ENCODE measurements at places on chromosomes 1 and 21.
A peak's percentile ranks its signal among the peaks of the same experiment; 100 is the strongest.

- DNase-seq = no peak
Measured at GRCh38 chr1:47812904-47813514, 184.2 kb downstream of the TRABD2B start.

DNA sequence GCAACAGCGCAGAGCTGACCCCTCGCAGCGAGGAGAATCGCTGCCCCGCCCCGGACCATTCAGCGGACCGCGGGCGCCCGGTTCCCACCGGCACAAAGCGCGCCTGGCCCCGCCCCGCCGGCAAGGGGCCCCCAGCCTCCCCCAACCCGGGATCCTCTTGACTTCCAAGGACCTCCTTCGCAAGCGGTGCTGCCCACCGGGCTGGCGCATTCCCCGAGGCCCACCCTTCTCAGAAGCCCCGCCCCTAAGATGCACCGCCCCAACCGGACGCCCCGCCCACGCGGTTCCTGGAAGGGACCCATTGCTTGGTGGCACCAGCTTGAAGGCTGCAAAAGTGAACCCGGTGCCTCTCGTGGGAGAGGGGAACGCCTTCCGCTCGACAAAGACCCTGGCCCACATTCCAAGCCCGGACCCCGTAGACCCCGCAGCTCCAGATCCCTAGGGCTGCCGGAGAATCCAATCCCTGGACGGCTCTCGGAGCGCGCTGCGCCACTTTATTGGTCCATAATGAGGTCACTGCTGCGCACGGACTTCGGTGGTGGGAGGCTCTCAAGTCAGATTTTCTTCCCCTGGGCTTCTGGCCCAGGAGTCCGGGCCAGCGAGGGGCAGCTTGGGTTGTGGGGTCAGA is 2.0 kb downstream of the HES3 start:
- no peak for DNase-seq

DNA sequence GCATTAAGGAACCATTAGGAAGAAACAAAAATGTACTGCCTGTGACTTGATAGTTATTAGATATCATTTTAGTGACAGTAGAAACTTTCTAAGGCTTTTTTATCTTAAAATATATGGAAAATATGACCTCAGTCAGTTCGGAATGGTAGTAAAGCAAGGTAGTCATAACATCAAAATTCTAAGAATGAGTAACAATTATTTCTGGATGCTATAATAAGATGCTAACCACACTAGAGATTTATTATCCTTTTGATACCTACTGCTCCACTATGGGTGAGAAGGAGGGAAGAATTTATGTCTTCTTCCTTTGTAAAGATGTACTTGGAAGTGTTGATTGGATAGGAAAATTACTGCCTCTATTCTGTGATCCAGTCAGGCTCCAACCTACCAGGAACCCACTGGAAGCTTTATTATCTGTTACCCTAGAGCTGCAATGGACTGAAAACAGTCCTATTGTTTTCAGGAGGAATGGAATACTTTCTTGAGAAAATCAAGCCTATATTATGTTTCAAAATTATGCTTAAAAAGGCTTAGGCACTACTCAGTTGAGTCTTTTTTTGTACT is 8.8 kb downstream of the FMN2 start:
- DNase-seq = peak; percentile 48

DNA sequence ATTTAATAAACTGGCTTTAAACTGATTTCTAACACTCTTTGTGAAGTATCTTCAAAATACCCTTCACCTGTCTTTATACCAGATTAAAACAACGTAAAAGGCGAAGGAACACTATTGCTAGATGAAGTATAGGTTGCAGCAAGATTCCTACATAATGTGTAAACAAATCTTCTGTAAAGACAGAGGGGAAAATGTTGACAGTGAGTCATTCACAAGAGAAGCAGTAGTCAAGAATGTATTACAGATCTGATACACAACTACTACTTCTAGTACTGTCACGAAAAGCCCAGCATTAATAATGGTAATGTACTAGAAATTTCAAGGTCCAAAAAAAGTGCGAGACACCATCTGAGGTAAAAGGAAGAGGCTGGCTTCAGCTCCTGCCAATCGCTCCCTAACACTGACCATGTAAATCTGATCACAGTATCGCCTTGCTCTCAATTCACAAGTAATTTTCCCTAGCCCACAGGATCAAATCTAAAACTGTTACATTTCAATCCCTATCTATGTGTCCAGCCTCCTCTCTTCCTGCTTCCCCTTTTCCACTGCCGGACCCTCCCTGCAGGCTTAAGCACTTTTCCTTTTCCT is 290.4 kb downstream of the AKT3 start:
- no peak for DNase-seq

- peak; percentile 37 for DNase-seq
Measured at GRCh38 chr1:39269791-39270342, 65.4 kb downstream of the MACF1 start.

DNA sequence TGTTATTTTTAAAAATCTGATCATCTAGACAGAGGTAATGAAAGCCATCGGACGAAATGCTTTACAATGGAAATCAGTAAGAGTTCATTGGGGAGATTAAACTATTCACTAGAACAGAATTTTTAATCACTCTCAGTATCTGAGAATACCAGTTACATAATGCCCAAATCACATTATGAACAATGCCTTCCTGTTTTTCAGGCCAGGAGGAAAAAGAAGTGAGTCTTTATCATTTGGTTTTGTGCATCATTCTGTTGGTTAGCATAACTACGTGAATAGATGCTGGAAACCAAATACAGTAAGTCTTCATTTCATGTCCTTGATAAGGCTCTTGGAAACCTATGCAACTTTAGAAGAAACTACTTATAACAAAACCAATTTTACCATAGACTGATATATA is 18.0 kb upstream of the ASB17 start:
- no peak for DNase-seq

DNA sequence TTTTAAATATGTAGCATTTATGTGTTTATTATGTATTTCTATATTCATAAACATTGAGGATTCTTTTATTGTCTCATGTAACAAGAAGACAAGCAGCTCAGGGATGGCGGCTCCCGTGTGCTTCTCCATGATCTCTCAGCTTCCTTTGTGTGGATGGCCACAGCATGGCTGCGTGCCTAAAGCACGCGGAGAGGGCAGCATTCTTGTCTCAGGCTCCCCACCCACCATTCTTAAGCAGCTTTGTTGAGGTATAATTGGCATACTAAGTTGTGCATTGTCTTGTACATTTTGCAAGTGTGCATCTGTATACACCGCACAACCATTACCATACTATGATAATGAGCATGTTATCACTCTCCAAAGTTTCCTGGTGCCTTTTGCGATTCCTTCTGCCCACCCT is 81.6 kb downstream of the CAMTA1 start:
- DNase-seq = no peak

DNA sequence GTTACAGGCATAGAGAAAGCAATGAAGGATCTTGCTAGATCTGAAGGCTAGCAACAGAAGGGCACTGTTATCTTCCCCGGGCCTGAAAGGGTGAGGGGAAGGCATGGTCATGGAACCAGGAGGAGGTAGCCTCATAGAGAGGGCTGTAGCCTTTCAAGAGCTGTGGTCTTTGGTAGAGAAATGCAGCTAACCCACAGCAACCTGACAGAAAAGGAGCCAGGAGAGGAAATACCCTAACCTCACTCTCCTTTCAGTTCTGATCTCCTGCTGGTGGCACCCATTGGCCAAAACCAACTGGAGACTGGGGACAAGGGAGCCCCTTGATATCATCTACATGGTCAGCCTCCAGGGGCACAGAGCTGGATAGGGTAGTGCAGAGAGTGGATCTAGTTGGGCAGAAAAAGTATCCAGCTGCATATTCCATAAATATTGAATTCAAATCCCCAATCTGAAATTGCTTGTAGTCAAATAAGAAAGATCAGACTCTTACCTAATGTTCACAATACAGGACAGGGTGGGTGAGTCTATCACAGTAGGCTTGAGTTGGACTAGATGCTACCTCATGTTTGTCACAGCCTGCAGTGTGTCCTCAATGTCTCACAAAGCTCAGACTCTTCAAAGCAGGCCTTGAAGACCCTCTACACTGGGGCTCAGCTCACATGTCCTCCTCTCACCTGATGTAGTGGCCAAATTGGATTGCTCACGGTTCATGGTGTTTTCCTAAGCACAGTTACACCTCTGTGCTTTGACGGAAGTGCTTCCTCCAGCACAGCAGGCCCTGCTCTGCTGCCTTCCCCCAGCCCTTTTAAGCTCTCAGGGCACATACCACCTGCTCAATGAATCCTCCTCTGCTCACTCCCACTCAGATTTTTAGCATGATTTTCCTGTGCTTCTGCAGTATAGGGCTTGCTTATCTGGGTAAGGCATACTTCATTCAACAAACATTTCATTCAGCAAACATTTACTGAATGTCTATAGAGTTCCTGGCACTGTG is 74.1 kb upstream of the JUN start:
- no peak for DNase-seq

- no peak for DNase-seq
Measured at GRCh38 chr1:109252893-109253802, 3.8 kb downstream of the CELSR2 start.

DNA sequence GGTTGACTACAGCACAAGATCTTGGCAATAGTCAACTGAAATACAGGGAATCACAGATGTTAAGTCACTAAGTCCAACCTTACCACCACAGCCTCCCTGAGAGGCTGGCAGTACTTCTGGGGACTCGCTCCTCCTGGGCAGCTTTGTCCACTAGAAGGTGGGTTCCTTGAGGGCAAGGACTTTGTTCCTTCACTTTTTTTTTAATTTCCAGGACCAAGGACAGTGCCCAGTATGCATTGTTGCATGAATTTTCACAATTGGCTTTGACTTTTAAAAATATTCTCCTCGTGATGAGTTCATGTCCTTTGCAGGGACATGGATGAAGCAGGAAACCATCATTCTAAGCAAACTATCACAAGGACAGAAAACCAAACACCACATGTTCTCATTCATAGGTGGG is 96.7 kb upstream of the IGSF21 start:
- DNase-seq = no peak

Data from BJ (cell line).